ENCODE measurements at places on chromosomes 4 and X.

DNA sequence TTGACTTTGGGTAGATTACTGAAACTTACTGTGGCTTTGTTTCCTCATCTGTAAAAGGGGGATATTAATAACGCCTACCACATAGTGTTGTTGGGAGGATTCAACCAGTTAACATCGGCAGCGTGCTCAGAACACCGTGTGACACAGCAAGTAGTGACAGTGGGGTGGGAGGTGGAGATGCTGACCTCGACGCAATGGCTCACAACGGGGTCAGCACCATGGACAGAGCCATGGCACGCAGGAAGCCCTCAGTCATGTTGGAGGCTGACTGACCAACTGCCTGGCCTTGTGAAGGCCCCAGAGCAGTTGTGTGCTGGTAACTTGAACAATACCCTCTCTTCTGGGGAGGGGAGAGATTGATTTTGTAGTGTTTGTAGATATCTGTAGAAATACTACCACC is 93.2 kb downstream of the WFS1 start:
- no peak for DNase-seq

DNA sequence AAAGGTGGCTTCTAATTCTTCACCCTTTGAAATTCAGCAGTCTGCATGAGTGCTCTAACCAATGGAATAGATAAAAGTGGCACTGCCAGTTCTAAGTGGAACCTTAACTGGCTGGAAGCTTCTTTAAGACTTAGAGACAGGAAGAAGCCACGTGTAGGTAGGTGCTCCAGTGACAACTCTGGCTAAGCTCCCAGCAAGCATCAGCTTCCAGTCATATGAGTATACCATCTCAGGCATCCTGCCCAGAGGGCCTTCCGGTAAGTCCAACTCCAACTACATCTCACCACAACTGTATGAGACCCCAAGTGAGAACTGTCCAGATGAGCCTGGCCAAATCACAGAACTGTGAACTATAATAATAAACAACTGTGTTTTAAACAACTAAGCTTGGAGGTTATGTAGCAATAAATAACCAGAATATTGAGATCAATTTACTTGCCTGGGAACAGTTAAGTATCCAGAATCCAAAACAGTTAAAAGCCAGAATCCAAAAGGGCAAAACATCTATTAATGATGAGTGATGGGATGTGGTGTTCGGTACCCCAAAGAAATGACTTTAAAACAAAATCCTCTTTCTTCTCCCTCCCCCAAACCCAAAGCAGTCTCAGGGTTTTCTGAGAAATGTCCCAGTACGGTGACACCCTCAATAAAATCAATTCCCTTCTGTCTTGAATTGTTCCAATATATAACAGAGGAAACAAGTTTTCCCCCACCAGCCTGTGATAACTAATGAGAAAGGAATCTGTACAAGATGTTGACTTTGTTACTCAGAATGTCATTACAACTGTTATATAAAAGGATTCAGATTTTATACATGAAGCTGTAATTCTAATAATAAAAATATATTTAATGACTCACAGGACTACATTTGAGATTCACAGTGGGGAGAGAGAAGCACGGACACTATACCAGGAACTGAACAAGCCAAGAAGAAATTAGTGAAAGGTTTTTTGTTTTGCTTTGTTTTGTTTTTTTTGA is 4.2 kb downstream of the TSPAN5 start:
- DNase-seq = no peak

DNA sequence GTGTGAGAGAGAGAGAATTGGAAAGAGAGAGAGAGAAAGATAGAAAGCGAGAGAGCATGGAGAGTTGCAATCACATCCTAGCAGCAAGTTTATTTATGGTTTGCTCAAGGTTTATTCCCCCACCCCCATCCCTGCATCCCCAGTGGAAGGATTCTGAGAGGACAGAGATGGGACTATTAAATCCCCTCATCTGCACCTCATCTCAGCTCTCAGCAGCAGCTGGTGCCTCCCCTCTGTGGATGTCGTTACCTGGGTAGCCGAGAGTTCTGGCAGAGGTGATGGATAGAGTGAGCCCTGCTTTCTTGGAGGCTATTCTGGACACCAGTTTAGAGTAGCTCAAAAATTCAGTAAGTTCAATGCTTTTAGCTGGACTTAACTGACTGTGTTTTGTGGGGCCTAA is 132.0 kb upstream of the RAI2 start:
- DNase-seq = no peak

- DNase-seq = no peak
Observed at GRCh38 chr4:184544788-184545409, 70.5 kb upstream of the IRF2 start.

DNA sequence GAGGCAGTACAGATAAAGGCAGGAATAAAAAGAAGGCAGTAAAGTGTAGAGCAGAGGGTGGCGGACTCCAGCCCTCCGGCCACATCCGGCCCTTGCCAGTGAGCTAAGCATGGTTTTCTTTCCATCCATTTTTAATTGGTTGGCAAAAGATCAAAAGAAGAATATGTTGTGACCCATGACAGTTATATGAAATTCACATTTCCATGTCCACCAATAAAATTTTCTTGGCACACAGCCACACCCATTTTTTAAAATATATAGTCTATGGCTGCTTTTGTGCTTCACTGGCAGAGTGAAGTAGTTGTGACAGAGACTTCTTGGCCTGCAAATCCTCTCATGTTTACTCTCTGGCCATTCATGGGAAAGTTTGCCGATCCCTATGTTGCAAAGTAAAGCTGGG is 29.8 kb downstream of the SLC9A6 start:
- no peak for DNase-seq

- peak; percentile 5 for DNase-seq
Observed at GRCh38 chrX:149527705-149528104, 13.1 kb upstream of the EOLA1 start.

Measured in stimulated activated naive CD4-positive, alpha-beta T cell (primary cell).